ENCODE measurements at places on chromosomes 16 and 17.

DNA sequence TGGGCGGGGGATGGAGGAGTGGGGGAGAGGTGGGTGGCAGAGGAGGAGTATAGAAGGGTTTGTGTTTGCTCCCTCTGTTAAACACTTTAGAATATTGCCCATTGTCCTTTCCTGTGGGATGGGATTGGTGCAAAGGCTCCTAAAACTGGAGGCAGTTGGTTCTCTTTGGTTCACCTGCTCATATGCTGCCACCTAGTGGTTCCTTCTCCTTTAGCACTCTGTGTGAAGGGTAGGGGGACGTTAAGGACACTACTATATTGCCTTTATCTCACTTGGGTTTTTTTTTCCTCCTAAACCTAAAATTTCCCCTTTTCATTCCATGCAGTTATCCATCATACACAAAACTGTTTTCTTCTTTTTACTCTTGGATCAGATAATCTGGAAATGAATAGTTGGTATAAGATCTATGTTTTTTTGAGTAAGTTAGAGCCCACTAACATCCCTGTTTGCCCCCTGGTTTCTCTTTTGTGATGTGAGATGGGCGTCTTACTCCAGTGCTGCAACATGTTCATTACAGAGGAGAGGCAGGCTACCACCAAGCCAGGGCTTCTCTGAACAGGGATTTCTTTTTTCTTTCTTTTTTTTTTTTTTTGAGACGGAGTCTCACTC is 23.8 kb downstream of the SNX11 start:
- DNase-seq: peak; percentile 83

DNA sequence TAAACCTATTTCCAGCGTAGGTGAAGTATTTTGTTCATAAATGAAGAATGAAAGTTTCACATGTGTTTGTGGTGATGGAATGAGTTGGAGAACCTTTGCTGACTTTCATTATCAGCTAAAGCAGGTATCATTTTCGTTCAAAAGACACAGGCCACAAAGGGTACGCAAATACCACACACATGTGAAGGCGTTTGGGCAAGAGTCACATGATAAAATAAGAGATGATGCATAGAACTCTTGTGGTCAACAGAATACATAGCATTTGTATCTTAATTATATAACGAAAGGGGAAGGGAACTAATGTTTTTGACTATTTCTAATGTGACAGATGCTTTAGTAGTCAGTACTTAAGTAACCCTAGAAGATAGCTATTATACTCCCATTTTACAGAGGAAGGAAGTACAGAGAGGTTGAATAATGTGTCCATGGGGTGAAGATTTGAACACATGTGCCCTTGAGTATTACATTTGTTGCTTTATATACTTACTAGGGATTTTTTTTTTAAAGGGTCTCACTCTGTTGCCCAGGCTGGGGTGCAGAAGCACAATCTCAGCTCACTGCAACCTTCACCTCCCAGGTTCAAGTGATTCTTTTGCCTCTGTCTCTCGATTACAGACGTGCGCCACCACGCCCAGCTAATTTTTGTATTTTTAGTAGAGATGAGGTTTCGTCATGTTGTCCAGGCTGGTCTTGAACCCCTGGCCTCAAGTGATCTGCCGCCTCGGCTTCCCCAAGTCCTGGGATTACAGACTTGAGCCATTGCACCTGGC is 4.8 kb downstream of the RPA1 start:
- no peak for DNase-seq

- no peak for DNase-seq
These were observed 6.0 kb downstream of the C1QTNF8 start for GRCh38 chr16:1089822-1090619.

- DNase-seq: no peak
These were observed 50.1 kb downstream of the XPO6 start for GRCh38 chr16:28161626-28162025.

- DNase-seq: peak; percentile 92
These were observed 3.1 kb downstream of the CACNB1 start for GRCh38 chr17:39194089-39194984.

- peak; percentile 55 for DNase-seq
These were observed 1.1 kb downstream of the MAPT start for GRCh38 chr17:45895304-45895968.

DNA sequence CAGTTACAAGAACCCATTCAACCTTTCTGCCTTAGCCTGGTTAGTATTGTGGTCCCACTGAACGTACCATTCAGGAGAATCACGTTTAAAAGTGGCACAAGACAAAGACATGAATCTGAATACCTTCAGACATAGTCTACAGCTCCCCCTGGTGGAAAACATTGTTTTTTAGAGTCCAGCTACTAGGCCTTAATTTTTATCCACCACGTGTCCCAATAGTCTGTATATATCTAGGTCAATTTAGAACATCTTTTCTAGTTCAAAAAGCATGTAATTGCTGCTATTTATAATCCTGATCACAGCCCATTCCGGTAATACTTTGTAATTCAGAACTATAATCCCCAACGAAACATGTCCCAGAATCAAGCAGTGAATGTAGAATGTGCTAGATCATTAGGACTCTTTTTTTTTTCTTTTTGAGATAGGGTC is 13.7 kb upstream of the GUCY2D start:
- DNase-seq: peak; percentile 51

GRCh38 chr17:4440021-4440420 is 6.3 kb downstream of the SPNS3 start:
- no peak for DNase-seq

GRCh38 chr16:60214311-60214710 is 1480.2 kb upstream of the GOT2 start:
- no peak for DNase-seq

- DNase-seq: peak; percentile 62
These were observed 712 bp upstream of the SPECC1 start for GRCh38 chr17:20008242-20009051.

GRCh38 chr17:69669441-69670178 is 255.1 kb downstream of the MAP2K6 start:
- no peak for DNase-seq

DNA sequence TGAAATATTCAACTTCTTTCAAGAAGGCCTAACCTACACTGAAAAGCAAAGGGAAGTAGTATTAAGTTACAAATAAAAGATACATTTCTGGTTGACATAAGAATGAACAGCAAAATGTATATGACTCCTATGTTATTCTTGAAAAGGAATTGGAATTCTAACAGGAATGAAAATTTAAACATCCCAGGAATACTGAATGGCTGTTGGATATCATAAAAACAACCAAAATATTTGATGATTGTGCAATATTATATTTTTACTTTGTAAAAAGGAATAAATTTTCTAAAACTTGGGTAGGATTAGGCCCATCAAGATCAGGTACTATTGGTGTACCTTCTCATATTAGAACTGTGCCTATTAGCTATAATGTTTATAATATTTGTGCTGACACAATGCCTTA is 50.0 kb downstream of the CYB5B start:
- no peak for DNase-seq

DNA sequence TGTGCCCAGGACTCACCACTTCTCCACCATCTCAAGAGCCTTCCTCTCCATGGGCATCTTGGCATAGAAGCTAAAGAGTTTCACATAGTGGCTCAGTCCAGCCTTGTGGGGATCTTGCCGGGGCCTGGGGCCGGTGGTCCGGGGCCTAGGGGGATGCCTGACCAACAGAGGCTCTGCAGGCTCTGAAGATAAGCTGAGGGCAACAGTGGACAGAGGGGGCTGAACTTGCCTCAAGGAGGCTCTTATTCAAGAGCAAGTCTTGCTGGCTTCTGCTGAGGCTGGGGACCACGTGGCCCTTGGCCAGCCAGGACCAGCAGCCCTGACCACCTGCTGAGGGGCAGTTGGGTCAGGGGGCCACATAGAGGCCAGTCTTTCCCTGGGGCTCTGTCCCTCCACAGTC is 13.5 kb upstream of the THAP11 start:
- no peak for DNase-seq

DNA sequence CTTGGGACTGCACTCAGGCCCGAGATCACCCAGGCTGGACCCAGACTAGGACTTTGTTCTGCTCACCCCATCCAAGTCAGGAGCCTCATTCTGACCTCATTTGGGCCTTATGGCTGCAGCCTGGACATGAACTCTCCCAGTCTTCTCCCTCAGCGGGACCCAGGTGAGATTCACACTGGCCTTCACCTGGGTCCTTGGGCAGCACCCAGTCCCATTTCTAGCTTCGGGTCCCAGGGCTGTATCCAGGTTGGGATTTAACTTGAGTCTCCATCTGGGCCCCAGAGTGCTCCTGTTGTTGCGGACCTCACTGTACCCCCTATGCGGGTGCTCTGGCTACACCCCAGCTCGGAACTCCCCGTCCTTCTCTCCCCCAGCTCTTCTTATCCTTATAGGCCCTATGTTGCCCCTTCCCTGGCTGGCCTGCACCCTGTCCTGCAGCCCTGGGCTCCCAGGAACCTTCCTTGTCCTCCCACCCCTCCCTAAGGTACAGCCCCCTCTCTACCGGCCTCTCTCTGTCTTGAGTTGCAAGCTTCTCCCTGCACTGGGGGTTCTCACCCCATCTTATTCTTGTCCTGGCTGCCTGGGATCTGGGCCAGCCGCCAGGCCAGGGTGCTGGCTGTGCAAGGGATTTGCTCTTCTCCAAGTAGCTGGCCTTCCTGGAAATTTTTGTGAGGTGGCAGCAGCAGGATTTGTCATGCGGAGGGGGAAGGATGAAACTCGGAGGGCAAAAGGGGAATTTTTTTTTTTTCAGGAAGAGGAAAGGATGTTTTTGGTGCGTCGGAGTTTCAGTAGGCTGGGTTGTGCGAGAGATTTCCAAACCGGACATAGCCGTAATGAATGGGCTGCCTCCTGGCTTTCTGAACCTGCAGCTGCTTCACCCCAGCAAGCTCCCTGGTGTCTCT is 904 bp downstream of the MAP2K3 start:
- no peak for DNase-seq

DNA sequence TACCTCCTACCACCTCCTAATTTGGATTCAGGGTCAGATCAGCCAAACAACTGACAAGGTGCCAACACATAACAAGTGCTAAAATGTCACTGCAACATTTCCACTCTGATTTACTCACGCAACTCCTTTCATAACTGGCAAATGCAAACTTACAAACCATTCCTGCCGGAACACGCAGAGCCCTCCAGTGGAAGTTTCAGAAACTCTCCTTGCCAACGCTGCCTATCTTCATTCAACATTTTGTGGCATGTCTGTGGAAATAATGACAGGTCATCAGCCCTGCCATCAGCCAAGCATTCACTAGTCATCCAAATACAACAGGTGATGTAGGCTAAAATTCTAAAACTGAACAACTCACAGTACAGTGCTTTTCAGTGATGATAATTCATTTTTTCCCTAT is 37.7 kb upstream of the OR3A1 start:
- no peak for DNase-seq

DNA sequence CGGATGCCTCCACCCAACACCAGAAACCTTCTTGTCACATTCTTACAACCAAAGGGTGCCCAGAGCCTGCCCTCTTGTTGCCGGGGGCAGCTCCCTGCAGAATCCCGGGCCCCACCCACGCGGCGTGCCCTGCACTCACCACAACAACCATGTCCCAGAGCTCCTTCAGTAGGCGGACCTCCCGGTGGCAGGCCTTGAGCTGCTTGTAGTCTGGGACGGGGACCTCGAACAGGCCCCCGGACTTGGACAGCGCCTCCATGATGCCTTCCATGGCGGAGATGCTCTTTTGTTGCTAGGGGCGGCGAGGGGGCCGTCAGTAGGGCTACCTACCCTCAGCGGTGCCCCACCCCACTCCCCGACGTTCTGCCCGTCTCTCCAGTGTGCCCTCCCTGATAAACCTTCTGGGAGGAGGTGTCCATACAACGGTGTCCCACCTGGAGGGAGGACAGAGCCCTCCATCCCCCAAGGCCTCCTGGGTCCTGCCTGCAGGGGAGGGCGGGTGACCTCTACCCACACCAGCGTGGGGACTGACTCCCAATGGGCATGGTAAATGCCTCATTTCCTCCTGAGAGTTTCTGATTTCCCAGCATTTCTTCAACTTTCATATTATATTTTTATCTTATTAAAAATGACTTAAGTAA is 52.2 kb downstream of the DNAH17 start:
- no peak for DNase-seq

DNA sequence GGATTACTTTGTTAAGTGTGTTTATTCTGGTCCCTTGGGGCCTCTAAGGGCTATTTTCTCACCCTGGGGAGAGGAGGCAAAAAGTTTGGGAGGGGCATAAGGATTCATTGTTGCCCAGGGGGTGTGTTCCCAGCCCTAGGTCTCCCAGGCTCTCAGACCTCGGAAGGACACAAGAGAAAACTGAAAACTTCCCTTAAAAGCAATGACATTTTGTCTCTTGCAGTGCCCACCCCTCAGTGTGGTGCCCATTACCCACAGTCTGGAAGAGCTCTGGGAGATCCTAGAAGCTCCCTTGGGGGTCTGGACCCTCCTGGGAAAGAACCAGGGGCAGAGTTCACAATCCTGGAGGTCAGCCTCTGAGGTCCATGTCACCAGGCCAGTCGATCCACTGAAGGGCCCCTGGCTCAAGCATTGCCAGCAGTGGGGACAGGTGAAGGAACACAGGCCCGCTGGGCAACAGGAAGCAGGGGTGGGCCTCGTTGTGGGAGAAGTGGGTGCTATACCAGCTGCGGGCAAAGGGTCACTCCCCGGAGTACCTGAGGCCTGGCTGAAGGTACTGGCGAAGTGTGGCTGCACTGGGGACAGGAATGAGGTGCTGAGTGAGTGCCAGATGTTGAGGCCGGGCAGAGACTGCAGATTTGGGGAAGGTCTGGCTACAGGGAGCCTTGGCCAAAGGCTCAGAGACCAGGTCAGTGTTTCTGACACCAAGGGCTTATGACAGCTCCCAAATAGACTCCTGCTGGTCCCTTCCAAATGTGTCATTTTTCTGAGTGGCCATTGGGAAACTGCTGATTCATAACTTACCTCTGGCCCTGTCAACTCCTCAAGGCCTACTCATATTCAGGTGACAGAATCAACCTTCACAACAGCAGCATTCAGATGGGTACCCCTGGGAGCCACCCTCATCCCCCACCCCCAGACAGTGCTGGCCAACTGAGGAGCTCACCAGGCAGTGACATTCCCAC is 4.6 kb upstream of the ZNF747 start:
- no peak for DNase-seq

- no peak for DNase-seq
These were observed 713.1 kb downstream of the WWOX start for GRCh38 chr16:78812582-78812981.

GRCh38 chr17:49369760-49370159 is 7.7 kb upstream of the ZNF652 start:
- no peak for DNase-seq

DNA sequence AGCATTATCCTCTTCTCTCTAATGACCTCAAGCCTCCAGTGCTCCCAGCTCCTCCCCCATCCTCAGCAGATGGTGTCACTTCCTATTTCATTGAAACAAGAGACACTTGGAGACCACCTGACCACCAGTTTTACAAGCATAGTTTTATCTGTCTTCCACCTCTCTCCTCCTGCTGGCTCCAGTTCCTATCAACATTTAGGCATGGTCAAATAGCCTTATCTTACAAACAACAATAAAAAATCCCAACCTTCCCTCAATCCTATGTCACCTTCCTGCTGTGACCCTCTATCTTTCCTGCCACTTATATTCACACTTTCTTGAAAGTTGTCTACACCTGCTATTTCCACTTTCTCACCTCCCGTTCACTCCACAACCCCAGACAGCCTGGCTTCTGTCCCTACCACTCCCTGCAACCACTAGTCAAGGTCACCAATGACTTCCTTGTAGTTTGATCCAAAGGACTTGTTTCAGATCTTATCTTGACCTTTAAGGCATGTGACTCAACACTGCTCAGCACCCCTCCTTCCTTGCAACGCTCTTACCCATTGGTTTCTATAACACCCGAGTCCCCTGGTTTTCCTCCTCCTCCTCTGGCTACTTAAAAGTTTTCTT is 4.3 kb upstream of the NTN1 start:
- peak; percentile 57 for DNase-seq
